Retina (tissue), 1 donor: ENCODE measurements at places on chromosomes 11 and 22.

GRCh38 chr11:84890676-84891075, 736.5 kb downstream of the DLG2 start:
- peak; percentile 52 for DNase-seq

- no peak for DNase-seq
Observed at GRCh38 chr22:35400501-35400790, 506 bp downstream of the MCM5 start.

GRCh38 chr11:11363674-11364073, 10.6 kb upstream of the CSNK2A3 start:
- no peak for DNase-seq

DNA sequence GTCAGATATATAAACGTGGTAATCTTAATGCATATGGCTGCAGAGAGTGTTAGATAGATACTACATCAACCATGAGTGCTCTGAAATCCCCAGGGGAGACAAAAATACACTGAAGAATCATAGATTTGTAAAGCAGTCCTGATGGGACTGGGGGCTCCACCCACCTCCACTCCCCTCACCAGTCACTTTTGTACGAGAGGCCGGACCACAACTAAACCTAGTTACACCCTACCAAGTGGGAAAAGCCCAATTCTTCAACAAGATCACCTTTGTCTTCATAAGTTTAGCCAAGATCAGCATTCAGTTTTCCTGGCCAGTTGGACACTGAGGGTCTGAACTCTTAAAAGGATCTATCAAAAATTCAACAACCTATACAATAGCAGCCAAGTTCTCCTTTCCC, 1.5 kb downstream of the SF1 start:
- no peak for DNase-seq

GRCh38 chr22:19693981-19694670, 20.2 kb upstream of the SEPTIN5 start:
- no peak for DNase-seq
